ENCODE measurements at places on chromosomes 6 and 20. TPM values are rescaled to one million over a fixed set of nuclear protein-coding genes. Genes with fewer than 3 reads are reported as not detected.

TUBB2B gene
- 554 TPM for total RNA-seq

DNA sequence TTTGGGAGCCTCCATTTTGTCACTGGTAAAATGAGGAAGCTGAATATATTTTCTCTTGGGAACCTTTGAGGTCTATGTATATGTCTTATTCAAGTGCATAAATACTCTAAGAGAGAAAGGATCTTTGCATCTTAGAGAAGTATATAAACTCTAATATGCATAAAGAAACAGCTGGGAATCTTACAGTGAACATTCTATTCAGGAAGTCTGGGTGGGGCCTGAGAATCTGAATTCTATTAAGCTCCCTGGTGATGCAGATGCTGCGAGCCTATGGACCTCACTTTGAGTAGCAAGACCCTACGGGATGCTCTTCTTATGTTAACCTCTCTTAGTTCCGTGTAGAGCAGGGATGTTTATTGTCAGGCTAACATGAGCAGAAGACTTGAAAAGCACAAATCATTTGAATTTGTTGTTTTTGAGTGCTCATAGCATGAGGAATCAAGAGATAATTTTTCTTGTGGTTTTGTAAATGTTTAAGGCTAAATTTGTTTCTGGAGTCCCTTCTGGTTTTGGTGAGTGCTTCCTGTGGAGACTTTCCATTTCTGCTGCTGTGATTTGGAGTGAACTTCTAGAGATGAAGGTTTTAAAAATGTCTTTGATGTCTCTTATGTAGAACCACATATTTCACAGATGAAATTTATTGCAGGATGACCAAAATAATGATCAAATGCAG lies 281.2 kb upstream of the JAG1 start:
- no peak for DNase-seq
- no peaks in the 10 kb centered on the region for H3K27me3 ChIP-seq
- no peaks in the 10 kb centered on the region for H3K4me1 ChIP-seq
- H3K4me3 ChIP-seq, result no peak overlapping the region
- H3K36me3 ChIP-seq, result no peaks in the 10 kb centered on the region
- no peak overlapping the region for H3K27ac ChIP-seq

DNA sequence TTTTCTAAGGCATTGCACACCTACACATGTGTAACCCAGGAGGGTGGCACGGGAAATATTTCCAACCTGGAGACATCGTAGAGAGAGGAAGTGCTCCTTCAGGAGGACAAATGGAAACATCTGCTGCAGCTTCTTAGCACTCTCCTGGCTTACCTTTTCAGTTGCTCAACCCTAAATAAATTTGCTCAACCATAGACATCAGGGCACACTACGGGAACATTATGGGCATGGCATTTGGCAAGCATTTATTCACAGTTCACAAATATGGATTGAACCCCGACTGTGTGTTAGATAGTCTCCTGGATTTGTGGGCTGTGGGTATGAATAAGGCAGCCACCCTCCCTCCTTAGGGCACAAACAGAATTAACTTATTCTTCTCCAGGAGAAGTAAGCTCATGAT lies 118.7 kb downstream of the SOX4 start:
- no peak overlapping the region for H3K27ac ChIP-seq
- H3K27me3 ChIP-seq, result no peaks in the 10 kb centered on the region
- no peaks in the 10 kb centered on the region for H3K36me3 ChIP-seq
- no peak overlapping the region for H3K4me3 ChIP-seq
- H3K4me1 ChIP-seq, result no peaks in the 10 kb centered on the region

DNA sequence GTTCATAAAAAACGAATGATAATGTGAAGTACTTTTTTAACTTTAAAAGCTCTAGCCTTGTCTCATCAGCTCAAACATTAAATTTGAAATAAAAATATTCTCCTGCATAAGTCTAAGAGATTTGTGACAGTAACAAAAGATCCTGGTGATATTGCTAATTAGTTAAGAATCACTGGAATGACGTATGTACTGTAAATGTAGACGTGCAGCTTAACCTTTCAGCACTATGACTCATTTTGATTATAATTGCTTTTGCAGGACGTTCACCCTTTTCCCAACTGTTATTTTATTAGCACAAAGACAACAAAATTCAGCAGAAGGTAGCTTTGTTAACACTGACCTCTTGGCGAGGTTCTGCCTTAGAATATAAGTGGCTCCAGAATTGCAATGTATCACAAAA lies 68.6 kb downstream of the TENT5A start:
- no peaks in the 10 kb centered on the region for H3K36me3 ChIP-seq
- no peaks in the 10 kb centered on the region for H3K27me3 ChIP-seq
- no peak overlapping the region for H3K27ac ChIP-seq
- DNase-seq, result no peak

DNA sequence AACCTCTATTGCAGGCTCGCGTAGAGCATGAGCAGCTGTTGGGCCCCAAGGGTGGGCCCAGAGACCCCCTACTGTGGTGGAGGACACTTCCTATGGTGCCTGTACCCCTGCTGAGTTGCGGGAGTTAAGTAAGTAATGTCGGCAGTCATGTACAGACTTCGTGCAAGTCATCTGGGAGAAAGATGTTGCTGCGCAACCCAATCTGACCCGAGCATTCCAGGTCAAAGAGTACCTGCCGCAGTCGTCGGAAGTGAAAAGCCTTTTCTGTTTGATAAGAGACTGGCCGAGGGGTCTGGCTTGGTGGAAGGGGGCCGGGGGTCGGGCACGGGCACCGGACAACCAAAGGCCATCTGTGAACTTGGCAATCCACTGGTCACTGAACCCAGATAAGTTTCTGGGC lies 44.3 kb downstream of the OR2B6 start:
- H3K36me3 ChIP-seq, result no peaks in the 10 kb centered on the region
- H3K4me3 ChIP-seq, result no peak overlapping the region
- DNase-seq, result no peak
- no peak overlapping the region for H3K27ac ChIP-seq

MCCD1 gene
- not detected for total RNA-seq

OR2B6 gene
- total RNA-seq, result not detected

DNA sequence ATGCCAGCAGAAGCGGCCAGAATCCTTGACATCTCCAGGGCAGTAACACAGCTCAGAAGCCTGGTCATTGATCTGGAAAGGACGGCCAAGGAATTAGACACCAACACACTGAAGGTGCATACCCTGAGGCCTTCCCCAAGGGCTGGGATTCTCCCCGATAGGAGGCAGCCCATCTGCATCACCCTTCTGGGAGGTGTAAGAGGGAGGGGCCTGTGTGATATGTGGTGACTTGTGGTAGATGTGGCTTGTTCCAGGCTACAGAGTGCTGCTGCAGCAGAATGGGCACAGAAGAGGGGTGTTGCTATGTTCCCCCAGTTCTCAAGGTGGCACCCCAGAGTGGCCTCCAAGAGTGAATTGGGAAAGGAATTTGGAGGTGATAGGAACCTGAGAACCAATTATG lies 11.2 kb downstream of the TRIM40 start:
- no peaks in the 10 kb centered on the region for H3K36me3 ChIP-seq
- no peak overlapping the region for H3K4me3 ChIP-seq
- DNase-seq, result no peak
- H3K27ac ChIP-seq, result no peak overlapping the region

RIPOR3 gene
- 4.7 TPM for total RNA-seq

- peaks cover 28% of the 10 kb centered on the region for H3K4me1 ChIP-seq
- no peak overlapping the region for H3K4me3 ChIP-seq
- H3K27me3 ChIP-seq, result no peaks in the 10 kb centered on the region
- DNase-seq, result no peak
- no peaks in the 10 kb centered on the region for H3K36me3 ChIP-seq
Observed at GRCh38 chr20:57294550-57294949, 28.1 kb upstream of the BMP7 start.

DNA sequence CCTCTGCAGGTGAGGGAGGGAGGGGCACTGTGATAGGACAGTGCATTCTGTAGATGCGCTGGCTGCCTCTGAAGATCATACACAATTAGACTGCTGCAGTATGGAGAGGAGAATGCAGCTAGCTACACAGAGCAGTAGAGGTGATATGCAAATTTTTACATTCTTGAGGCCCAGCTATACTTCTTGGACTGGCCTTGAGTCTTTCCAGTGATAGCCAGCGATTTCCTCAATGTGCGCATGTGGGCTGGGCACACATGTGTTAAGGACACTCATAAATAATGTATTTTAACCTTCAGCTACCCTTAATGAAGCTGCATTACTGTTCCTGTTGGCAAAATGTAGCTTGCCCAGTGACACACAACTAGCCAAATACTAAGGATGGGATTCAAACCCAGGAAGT lies 19.0 kb downstream of the TTPAL start:
- no peaks in the 10 kb centered on the region for H3K4me1 ChIP-seq
- no peaks in the 10 kb centered on the region for H3K27me3 ChIP-seq
- H3K4me3 ChIP-seq, result no peak overlapping the region

RSPO3 gene
- total RNA-seq, result 3.9 TPM

ULBP1 gene
- 0.17 TPM for total RNA-seq

DNA sequence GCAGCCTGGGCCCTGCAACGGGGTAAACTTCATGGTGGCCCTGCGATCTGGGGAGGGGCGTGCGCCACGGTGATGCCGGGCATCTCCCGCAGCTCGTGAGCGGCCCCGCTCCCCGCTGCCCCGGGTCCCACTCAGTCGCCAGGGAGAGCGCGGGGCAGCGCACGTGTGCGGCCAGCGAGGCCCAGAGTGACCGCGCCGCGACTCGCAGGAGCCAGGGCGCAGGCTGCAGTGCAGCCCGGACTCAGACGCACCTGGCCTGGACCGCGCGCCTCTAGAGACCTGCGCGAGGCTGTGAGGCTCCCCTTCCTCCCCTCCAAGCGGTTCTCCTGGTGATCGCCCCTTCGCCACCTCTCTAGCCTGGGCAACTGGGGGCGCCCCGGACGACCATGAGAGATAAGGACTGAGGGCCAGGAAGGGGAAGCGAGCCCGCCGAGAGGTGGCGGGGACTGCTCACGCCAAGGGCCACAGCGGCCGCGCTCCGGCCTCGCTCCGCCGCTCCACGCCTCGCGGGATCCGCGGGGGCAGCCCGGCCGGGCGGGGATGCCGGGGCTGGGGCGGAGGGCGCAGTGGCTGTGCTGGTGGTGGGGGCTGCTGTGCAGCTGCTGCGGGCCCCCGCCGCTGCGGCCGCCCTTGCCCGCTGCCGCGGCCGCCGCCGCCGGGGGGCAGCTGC lies 652 bp downstream of the BMP6 start:
- no peaks in the 10 kb centered on the region for H3K36me3 ChIP-seq
- H3K27ac ChIP-seq, result no peak overlapping the region
- no peak for DNase-seq
- H3K27me3 ChIP-seq, result peaks cover 58% of the 10 kb centered on the region
- peaks cover 31% of the 10 kb centered on the region for H3K4me1 ChIP-seq

DNA sequence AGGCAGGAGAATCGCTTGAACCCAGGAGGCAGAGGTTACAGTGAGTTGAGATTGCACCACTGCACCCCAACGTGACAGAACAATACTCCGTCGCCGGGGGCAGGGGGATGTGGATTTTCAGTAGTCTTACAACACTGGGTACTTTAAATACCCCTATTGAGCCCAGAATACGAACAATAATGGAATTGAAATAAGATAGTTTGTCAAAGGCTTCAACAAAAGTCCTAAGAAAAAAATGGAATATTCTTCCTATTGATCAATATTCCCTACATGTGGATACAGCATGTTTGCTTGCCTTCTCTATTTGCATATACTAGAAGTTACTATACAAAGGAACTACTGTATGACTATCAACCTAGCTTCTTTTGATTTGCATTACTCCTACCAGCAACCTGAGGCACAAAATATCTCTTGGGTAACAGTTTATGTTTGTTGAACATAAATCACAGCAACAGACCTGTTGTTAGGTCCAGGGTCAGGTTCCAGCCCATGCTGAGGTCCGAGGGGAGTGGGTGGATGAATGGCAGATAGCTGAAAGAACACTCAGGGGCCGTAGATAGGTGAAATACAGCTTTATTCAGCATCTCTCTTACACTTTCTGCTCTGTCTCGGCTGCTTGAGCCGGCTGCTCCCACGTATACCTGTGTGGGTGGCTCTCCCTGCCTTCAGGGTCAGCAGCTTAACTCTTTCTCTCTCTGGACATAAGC lies 23.8 kb downstream of the MAN1A1 start:
- no peak for DNase-seq
- no peaks in the 10 kb centered on the region for H3K4me1 ChIP-seq
- no peak overlapping the region for H3K4me3 ChIP-seq
- no peaks in the 10 kb centered on the region for H3K36me3 ChIP-seq
- H3K27ac ChIP-seq, result no peak overlapping the region

VNN1 gene
- total RNA-seq, result 0.17 TPM

DNA sequence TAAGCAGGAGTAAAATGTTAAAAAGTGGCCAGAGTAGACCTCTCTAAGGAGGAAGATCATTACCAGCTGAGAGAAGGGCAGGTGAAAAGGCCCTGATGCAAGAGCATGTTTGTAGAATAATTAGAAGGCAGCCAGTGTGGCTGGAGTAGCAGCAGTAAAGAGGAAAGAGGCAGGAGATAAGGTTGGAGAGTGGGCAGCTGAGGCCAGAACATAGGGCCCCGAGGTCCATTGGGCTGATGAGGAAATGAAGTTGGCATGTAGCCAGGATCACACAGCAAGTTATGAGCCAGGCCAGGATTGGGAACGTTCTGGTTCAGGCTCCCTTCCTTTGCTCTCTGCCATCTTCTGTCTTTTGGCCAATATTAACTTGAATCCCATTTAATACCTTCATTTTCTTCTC lies 51.6 kb downstream of the RALY start:
- H3K27me3 ChIP-seq, result no peaks in the 10 kb centered on the region
- no peak overlapping the region for H3K27ac ChIP-seq
- H3K4me3 ChIP-seq, result no peak overlapping the region
- no peak for DNase-seq
- H3K36me3 ChIP-seq, result no peaks in the 10 kb centered on the region
- H3K4me1 ChIP-seq, result no peaks in the 10 kb centered on the region

GRCh38 chr6:105430685-105431084 lies 27.8 kb upstream of the PREP start:
- H3K27ac ChIP-seq, result no peak overlapping the region
- no peaks in the 10 kb centered on the region for H3K36me3 ChIP-seq
- no peak overlapping the region for H3K4me3 ChIP-seq

GRCh38 chr20:58397429-58397828 lies 8.4 kb downstream of the VAPB start:
- H3K27ac ChIP-seq, result no peak overlapping the region
- no peaks in the 10 kb centered on the region for H3K4me1 ChIP-seq
- H3K4me3 ChIP-seq, result no peak overlapping the region
- H3K36me3 ChIP-seq, result no peaks in the 10 kb centered on the region
- DNase-seq, result no peak
- no peaks in the 10 kb centered on the region for H3K27me3 ChIP-seq

DNA sequence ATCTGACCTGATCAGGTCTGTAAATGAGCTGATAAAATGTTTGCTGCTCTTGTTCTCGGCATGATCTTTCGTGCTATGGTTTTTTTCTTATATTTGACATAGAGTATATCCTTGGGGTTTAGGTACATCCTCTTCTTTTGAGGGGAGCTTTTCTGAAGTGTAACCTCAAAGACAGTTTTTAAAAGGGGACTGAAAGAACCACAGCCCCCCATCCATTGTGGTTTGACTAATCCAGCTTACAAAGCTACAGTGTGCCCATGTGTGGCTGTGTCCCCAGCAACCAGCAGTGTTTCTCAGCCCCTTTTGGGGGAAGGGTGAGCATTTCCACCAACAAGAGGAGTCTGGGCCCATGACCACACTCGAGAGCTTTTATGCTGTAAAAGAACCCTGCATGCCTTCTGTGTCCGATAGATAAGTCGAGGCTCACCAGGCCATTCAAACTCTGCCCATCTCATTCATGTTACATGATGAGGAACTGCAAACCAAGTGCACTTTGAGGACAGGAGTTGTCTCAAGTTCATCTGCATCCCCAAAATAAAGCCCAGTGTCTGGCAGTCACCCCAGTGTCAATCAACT lies 266.0 kb downstream of the SLC24A3 start:
- no peak overlapping the region for H3K4me3 ChIP-seq
- H3K36me3 ChIP-seq, result no peaks in the 10 kb centered on the region
- no peak for DNase-seq
- H3K27me3 ChIP-seq, result no peaks in the 10 kb centered on the region
- H3K4me1 ChIP-seq, result no peaks in the 10 kb centered on the region
- H3K27ac ChIP-seq, result no peak overlapping the region

DEF6 gene
- 4.9 TPM for total RNA-seq

FGD2 gene
- 6.7 TPM for total RNA-seq
